ENCODE measurements at places on chromosomes 6 and 20. TPM values are rescaled to one million over a fixed set of nuclear protein-coding genes. Genes with fewer than 3 reads are reported as not detected.

DNA sequence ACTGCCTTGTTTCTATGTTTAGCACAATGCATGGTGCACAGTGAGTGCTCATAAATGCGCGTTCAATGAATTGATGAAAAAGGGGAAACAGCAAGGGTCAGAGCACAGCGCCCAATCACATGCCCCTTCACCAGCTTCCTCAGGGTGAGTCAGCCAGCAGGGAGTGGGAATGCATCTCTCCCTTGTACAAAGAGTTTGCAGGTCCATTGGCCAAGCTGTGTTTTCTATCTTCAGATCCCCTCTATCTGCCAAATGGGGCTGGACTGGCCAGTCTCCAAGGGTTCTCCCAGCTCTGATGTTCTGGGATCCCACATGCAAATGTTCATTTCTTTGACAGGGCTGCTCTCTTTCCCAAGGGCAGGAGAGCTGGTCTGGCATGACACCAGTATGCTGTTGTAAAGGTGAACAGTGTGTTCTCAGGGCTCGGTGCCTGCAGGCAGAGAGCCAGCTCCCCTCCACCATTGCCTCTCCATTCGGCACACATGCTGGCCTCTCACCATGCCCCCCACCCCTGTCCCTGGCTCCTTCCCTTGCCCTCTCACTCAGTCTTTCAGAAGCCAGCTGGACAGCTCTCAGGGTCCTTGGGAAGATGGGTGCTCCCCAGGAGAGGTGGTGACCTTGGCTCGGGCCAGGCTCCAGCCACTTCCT is 25.0 kb downstream of the ANGPT4 start:
- H3K27me3 ChIP-seq, result peaks cover 2% of the 10 kb centered on the region
- no peak overlapping the region for H3K27ac ChIP-seq

The TREML2 gene
- total RNA-seq, result 11.1 TPM

The BEND3 gene
- 1.5 TPM for total RNA-seq

The PHF20 gene
- 35.6 TPM for total RNA-seq

The SUMO4 gene
- total RNA-seq, result 1.2 TPM

The KHDC1L gene
- 1.4 TPM for total RNA-seq

The CRISP3 gene
- 1.1 TPM for total RNA-seq

The CYP24A1 gene
- total RNA-seq, result 0.38 TPM
